Stimulated activated CD4-positive, alpha-beta T cell treated with anti-CD3 and anti-CD28 coated beads, Interleukin-2, amount 100 ng/mL, for 24 hours (primary cell): ENCODE measurements at places on chromosomes 3 and 15.

DNA sequence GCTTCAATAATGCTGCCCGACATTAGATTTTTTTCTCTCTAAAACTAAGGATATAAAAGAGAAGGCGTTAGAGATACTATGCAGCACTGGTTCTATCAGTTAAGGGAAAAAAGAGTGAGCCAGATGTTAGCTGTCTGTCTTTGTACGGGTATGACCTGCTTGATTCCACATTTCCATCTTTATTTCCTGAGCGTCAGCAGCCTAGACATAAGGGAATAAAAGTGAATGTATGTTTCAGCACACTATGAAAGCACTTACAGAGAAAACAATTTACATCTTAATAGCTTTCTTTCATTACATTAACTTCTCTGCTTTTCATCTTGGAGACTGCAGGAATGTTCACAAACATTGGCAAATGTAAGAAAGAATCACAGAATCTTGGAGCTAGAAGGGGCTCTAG, 319.3 kb downstream of the CTNNB1 start:
- no peak for DNase-seq

GRCh38 chr3:196194542-196194915, 16.7 kb downstream of the ZDHHC19 start:
- no peak for DNase-seq

DNA sequence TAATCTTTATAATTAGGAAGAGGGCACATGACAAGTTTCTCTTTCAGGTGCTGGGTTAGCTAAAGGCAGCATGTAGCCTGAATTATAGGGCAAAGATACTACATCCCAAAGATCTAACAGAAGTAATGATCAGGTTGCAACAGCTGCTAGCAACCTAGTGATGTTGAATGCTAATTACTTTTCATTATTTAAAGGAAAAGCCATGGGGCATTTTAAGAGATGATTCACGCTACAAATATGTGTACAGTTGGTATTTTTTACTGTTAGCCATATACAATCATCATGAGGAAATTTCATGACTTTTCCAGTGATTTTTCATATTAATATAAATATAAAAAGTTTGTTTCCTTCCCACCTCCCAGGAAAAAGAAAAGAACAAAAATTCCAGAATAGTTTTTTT, 43.0 kb downstream of the NEK10 start:
- no peak for DNase-seq

DNA sequence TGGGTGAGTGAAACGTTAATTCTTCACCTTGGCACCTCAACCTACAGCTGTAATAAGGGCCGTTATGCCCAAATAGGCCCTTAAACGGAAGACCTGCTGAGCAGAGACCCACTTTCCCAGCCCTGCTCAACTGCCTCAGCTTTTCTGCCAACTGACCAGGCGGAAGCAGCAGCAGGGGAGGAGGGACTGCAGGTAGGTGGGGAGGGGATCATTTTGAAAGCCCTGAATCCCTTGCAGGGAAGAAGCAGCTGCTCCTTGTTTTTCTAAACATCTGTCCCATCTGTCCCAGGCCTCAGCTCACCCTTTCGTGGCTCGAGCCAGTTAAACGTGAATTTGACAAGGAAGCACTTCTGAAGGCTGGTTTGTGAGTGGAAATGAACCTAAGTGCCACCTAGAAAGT, 978 bp upstream of the CMC1 start:
- DNase-seq, result no peak

DNA sequence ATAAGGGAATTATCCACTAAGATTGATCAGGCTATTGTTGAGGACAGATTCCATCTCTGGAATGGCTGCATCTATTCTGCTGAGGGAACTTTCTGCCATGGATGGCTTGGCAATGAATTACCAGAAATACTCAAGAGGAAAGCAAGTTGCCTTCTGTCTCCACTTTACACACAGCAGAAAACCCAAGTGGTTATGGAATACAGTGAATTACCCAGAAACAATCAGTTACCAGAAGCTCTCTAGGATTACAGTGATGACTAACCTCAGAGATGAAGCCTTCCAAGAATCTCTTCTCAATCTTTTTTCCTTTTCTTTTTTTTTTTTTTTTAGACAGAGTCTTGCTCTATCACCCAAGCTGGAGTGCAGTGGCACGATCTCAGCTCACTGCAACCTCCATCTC, 183.3 kb downstream of the WDR76 start:
- no peak for DNase-seq

GRCh38 chr15:38997841-38998240, 433.2 kb upstream of the RASGRP1 start:
- DNase-seq, result no peak
